ENCODE measurements at places on chromosomes 5 and 9.

DNA sequence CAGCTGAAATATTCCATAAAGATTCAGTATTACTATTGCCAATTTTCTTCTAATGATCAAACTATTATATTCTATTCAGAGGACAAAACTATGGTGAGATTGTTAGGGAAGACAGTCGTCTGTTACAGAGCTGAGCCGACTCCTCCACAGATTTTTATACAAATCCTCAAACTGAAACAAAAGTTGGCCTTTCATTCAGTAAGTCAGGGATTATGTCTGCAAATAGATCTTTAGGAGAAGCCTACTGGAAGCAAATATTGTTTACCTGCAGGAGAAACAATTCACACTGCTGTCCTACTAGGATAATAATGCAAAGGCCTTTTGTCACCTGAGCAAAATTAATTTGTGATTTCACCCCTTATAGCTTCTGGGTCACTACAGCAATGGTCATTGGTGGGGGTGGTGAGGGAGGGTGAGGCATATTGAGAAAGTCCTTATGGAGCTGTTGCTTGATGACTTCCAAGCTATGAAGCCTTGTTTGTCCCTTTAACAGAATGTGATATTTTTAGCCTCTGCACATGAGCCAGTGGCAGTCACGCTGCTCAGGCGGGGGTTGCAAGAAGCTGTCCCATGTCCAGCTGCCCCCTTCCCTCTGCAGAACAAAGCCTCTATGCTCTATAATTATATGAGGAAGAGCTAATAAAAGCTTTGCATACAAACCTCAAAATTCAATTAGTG lies 200.5 kb upstream of the KLF9 start:
- DNase-seq: no peak

GRCh38 chr5:13932561-13932960 lies 11.9 kb downstream of the DNAH5 start:
- no peak for DNase-seq

DNA sequence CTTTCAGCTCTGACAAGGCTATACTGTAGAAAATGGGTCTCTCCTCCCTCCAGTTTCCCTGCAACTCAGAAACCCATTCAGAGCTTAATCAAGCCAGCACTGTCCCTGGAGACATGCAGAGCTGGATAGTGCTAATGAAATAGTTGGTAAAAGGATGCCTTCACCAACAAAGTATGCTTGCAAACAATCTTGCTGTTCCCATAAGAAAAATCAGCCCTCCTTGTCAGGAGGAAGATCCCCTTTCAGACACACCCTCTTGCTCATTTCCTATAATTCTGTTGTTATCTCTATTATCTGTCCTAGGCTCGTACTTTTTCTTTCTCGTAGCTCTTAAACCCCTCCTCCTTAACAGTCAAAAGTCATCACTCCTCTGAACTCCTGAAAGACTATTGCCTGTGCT lies 9.9 kb upstream of the OSMR start:
- DNase-seq: no peak

DNA sequence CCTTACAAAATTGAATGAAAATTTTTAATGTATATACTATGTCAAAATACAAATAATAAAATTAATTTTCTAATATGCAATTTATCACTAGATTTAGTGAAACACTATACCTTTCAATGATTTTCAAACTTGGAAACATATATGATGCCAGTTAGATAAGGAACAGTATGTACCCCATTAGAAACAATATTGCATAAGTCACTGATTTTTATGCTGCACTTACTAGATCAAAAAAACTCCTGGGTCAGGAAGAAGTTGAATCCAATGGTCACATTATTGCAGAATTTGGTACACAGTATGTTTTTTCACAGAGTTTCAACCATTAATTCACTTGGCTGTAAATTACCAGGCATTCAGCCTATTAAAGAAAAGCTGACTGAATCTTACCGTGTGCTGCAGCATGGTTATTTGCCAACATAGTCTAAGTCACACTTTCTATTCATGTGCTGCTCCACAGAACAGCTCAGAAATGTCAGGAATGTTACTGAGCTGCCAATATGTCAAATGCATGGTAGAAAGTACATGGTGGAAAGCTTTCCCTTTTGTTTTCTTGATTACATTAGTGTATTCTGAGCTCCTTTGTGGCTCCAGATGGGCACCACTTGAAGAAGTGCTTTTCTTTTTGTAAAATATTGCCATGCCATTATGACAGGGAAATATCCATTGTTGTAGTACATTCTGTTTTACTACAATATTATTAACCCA lies 9.9 kb upstream of the PRR16 start:
- no peak for DNase-seq

DNA sequence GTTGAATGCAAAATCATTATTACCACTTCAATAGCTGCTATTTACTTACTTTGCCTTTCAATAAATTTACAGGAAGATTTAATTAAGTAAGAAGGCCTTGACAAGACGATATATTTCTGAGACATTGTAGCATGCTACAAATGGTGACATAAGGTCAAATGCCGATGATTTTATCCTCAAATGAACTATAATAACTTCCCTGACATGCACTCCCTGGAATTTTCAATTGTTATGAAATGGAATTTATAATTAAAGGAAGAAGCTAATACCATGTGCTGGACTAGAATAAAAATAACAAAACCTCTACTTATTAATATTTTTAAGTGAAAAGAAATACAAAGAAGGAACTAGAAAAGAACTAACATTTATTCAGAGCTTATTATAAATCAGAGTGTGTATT lies 30.2 kb upstream of the ITGA1 start:
- no peak for DNase-seq

- no peak for DNase-seq
These were observed 1.1 kb upstream of the ADAMTS2 start for GRCh38 chr5:179346401-179346800.

DNA sequence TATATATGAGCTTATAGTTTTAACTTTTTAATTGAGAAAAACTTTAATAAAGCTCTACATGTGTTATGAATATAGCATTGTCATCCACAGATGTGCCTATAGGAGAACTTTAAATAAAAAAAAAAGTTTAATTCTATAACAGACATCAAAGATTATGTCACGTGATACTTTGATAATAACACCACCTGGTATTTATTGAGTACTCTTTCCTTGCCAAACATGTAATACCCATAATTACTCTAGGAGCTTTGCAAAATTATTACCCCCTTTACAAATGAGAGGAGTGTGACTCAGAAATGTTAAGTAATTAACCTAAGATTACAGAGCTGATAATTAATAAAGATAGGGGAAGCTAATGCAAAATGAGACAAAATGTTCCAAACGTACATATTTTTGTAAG lies 43.0 kb downstream of the ITGA2 start:
- DNase-seq: no peak

DNA sequence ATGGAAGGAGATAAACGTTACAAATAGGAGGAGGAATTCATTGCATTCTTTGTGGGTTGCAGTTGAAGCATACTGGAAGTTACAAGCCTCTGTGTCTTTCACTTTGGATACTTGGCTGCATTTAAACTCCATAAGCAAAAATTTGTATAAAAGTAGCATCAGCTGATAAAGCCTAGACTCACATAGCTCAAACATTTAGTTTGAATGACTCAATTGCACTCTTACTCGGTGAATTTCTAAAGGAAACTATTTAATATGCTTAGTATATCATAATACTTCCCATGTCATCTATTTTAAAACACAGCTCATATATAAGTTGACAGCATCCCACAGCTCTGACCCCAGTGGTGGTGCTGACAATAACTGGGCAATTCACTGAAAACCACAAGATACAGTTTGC lies 596.6 kb upstream of the ZNF608 start:
- DNase-seq: no peak

GRCh38 chr9:124659099-124659659 lies 111.9 kb downstream of the NR6A1 start:
- DNase-seq: no peak

GRCh38 chr5:6446042-6446441 lies 2.6 kb upstream of the UBE2QL1 start:
- DNase-seq: no peak

GRCh38 chr5:72883850-72884249 lies 67.4 kb downstream of the TNPO1 start:
- no peak for DNase-seq

- DNase-seq: no peak
These were observed 64.3 kb downstream of the GOLM1 start for GRCh38 chr9:86034863-86035734.

DNA sequence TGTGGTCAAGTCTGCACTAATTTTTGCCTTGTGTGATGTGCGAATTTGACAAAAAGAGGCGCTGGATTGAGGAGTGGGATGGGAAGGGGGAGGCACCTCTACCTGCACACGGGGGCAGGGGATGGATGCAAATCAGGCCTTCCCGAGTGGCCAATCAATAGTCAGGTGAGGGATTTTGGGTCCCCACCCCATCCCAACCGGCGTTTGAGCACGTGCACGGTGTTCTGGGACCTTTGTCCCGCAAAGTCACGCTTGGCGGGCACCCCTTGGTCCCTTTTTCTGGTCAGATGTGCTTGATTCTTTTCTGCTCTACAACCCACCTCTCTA lies 685 bp upstream of the ADAMTS19 start:
- no peak for DNase-seq

DNA sequence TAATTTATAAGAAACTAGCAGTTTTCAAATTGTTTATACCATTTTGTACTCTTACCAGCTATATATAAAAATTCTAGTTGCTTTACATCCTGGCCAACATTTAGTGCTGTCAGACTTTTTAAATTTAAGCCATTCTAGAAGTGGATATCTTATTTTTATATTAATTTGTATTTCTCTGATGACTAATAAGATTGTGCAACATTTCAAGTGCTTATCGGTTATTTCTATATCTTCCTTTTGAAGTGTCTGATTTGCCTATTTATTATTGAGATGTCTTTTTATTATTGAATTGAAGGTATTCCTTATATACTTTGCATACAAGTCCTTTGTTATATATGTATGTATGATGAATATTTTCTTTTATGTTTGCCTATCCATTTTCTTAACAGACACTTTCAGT lies 324.0 kb downstream of the ELAVL2 start:
- DNase-seq: no peak

DNA sequence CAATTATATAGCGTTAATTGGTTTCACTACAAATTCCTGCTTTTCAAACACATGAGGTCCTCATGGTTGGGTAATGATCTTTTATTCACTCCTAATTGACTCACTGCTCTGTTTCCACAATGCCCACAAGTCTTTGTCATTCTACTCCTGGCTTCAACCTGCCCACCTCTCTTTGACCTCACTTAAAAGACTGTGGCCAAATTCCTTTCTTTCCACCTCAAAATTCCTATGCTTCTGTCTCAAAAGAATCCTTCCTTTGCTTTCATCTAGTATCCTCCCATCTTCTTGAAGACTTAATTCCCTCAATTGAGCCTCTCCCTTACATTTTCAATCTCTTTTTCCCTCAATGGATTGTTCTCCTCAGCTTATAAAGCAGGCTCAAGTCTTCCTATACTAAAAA lies 4.9 kb downstream of the APBA1 start:
- DNase-seq: no peak

- peak; percentile 29 for DNase-seq
These were observed 1.4 kb upstream of the CIZ1 start for GRCh38 chr9:128192601-128193371.

- no peak for DNase-seq
These were observed 159.7 kb upstream of the TLX3 start for GRCh38 chr5:171149333-171149732.

GRCh38 chr5:111707630-111708164 lies 49.3 kb downstream of the NREP start:
- DNase-seq: no peak

GRCh38 chr5:88940713-88941112 lies 57.7 kb upstream of the MEF2C start:
- no peak for DNase-seq

GRCh38 chr5:59727186-59727585 lies 166.3 kb downstream of the PDE4D start:
- DNase-seq: no peak

- DNase-seq: no peak
These were observed 20.6 kb downstream of the CLPTM1L start for GRCh38 chr5:1324301-1324700.

DNA sequence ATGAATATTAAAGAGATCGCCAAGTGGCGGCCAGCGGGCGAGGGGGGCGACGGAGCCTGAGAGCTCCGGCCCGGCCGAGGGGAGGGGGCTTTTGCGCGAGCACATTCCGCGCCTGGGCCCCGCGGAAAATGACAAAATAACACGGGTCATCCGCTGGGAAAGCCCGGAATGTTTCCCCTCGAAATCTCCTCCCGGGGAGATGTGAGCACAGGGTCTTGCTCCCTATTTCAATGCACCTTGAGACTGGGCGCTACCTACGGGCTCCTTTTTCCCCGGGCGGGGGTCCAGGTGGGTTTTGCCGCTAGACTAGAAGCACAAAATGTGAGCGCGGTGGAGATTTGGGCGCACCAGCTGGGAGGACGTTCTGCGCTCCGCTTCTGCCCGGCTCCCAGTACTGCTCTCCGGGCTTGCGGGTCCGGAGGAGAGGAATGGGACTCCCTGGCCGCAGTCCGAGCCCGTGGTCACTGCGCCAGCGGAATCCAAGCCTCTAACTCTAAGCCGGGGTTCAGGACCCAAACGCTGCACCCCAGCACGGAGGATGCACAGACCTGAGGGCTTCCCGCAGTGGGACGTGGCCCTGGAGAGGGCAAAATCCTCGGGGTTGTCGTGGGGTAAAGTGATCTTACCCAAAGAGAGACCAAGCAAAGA lies 2.8 kb upstream of the PRDM12 start:
- DNase-seq: no peak

DNA sequence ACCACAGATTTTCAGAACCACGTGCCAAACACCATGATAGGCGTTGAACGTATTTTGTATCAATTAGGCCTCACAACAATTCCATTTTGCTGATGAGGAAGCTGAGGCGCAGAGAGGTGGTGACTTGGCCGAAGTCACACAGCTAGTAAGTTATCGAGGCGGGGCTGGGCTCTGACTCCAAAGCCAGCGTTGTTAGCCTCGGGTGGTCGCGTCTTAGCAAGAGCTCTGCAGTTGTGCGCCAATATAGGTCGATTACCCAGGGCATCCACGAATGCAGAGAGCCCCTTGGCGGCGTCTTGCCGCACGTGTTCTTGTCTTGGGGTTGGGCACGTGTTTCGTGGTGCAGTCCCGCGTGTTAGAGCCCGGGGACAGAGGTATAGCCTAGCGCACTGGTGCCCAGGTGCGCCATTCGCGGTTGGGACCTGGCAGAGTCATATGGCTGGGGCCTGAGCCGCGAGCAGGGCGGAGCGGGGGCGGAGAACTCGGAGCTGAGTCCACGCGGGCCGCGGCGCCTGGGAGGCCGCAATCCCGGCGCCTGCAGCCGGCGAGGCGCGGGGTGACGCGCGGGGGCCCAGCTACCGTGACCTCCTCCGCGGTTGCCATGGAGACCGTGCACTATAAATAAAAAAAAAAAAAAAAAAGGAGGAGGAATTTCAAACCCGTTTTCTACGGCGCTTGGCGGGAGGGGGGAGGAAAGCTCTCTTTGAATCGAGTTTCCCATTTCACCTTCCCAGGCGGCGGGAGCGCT lies 62.3 kb downstream of the CXXC5 start:
- peak; percentile 57 for DNase-seq

Data from T follicular helper cell (primary cell).